Esophagus squamous epithelium (tissue), 5 donors: ENCODE measurements at places on chromosomes 6 and 20. TPM values are rescaled to one million over a fixed set of nuclear protein-coding genes. Genes with fewer than 3 reads are reported as not detected.
A peak's percentile ranks its signal among the peaks of the same experiment; 100 is the strongest.

Gene PTPRT
- not detected for total RNA-seq

- no peak overlapping the region for H3K27ac ChIP-seq
- H3K4me3 ChIP-seq, result no peak overlapping the region
Observed at GRCh38 chr6:155207223-155207622, 56.6 kb upstream of the CLDN20 start.

- no peak for DNase-seq
- H3K36me3 ChIP-seq, result no peaks in the 10 kb centered on the region
- no peaks in the 10 kb centered on the region for H3K27me3 ChIP-seq
- no peak overlapping the region for H3K27ac ChIP-seq
- no peak overlapping the region for H3K4me3 ChIP-seq
Observed at GRCh38 chr20:7226156-7226555, 458.7 kb downstream of the BMP2 start.

Gene NRSN1
- not detected for total RNA-seq

DNA sequence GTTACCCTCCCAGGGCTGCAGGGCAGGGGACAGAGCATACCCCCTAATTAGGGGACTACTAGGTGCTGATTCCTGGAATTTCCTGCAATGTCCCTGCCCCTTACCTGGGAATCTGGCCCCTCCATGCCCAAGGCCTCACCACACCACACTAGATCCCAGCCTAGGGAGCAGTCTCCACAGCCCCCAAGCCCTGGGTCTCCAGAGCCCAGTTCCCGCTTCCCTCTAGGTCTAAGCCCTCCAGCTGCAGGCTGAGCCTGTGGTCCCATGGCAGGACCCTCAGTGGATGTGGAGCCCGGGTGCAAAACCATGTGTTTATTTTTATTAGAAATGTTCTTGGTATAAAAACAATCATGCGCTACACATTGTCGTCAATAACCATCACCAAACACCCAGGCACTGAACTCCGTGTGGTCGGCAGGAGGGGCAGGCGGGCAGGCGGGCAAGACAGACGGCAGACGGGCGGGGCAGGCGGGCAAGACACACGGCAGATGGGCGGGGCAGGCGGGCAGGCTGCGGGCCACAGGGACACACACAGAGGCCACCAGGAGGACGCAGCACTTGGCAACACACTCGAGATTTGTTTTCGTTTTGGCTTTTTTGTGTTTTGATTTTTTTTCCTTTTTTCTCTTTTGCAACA, 124.2 kb downstream of the GRM4 start:
- H3K36me3 ChIP-seq, result no peaks in the 10 kb centered on the region
- no peak for DNase-seq
- no peaks in the 10 kb centered on the region for H3K4me1 ChIP-seq
- H3K27me3 ChIP-seq, result no peaks in the 10 kb centered on the region

Gene THBD
- 74.6 TPM for total RNA-seq

DNA sequence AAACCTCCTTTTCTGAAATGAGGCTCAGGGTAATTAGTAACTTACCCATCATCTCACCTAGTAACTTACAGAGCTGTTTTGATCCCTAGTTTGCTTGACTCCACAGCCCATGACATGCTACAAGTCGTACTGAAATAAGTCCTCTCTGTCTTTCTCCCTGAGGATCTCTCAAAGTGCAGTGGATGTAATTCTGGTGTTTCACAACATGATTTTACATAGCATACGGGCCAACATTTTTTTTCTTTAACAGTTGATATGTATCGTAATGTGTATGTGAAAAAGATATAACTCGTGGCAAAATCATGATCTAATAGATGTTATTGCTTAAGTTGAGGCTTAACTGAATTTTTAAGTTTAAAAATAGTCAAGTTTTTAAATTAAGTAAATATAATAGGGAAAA, 45.0 kb downstream of the TSHZ2 start:
- no peak for DNase-seq
- no peaks in the 10 kb centered on the region for H3K27me3 ChIP-seq
- H3K27ac ChIP-seq, result no peak overlapping the region
- no peak overlapping the region for H3K4me3 ChIP-seq
- H3K36me3 ChIP-seq, result no peaks in the 10 kb centered on the region

GRCh38 chr6:150723857-150724256, 124.2 kb downstream of the PLEKHG1 start:
- no peaks in the 10 kb centered on the region for H3K36me3 ChIP-seq
- peaks cover 7% of the 10 kb centered on the region for H3K4me1 ChIP-seq
- DNase-seq, result no peak
- no peak overlapping the region for H3K4me3 ChIP-seq

- no peak for DNase-seq
- no peaks in the 10 kb centered on the region for H3K36me3 ChIP-seq
- H3K27ac ChIP-seq, result no peak overlapping the region
- no peaks in the 10 kb centered on the region for H3K27me3 ChIP-seq
- peaks cover 16% of the 10 kb centered on the region for H3K4me1 ChIP-seq
Observed at GRCh38 chr6:130520221-130520620, 154.4 kb downstream of the TMEM200A start.

Gene PTK6
- 40.8 TPM for total RNA-seq

GRCh38 chr6:161273274-161273751, 548 bp downstream of the AGPAT4 start:
- no peaks in the 10 kb centered on the region for H3K36me3 ChIP-seq
- H3K27ac ChIP-seq, result peak overlapping the region; percentile 77
- no peak for DNase-seq
- no peaks in the 10 kb centered on the region for H3K27me3 ChIP-seq
- H3K4me3 ChIP-seq, result peak overlapping the region; percentile 66
- peaks cover 10% of the 10 kb centered on the region for H3K4me1 ChIP-seq

- H3K27me3 ChIP-seq, result no peaks in the 10 kb centered on the region
- H3K27ac ChIP-seq, result no peak overlapping the region
- no peak overlapping the region for H3K4me3 ChIP-seq
- DNase-seq, result no peak
Observed at GRCh38 chr6:114556846-114557488, 214.1 kb upstream of the HS3ST5 start.

DNA sequence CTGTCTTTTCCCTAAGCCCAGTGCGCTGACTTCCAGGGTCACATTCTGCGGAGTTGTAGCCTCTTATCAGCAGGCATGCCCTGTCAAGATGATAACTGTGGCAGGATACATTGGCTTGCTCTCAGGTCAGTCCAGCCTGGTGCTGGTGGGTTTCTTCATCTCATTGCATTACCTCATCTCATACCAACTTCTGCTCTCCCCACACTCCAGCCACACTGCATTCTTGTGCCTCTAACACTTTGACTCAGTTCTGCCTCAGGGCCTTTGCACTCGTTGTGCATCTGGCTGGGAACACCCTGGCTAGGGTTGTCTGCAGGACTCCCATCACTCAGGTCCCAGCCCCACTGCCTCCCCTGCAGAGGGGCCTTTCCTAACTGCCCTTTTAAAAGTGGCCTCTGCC, 110.3 kb upstream of the BACH2 start:
- H3K4me3 ChIP-seq, result no peak overlapping the region
- no peaks in the 10 kb centered on the region for H3K4me1 ChIP-seq
- DNase-seq, result no peak
- no peak overlapping the region for H3K27ac ChIP-seq

GRCh38 chr6:124967444-124967843, 5.2 kb downstream of the RNF217 start:
- peaks cover 73% of the 10 kb centered on the region for H3K4me1 ChIP-seq
- no peak overlapping the region for H3K4me3 ChIP-seq

Gene DAAM2
- 15.8 TPM for total RNA-seq

GRCh38 chr6:124879110-124879991, 82.9 kb upstream of the RNF217 start:
- H3K4me3 ChIP-seq, result no peak overlapping the region
- no peaks in the 10 kb centered on the region for H3K27me3 ChIP-seq
- DNase-seq, result no peak
- peaks cover 12% of the 10 kb centered on the region for H3K4me1 ChIP-seq
- no peaks in the 10 kb centered on the region for H3K36me3 ChIP-seq
